ENCODE measurements at places on chromosomes 3 and 15.
A peak's percentile ranks its signal among the peaks of the same experiment; 100 is the strongest.

GRCh38 chr3:166013073-166013679 is 176.0 kb upstream of the BCHE start:
- DNase-seq = no peak

GRCh38 chr15:71050461-71050860 is 64.8 kb upstream of the THSD4 start:
- no peak for DNase-seq

GRCh38 chr15:74317820-74318375 is 49.5 kb downstream of the CYP11A1 start:
- no peak for DNase-seq

- DNase-seq = no peak
Observed at GRCh38 chr15:92677999-92678398, 22.4 kb upstream of the FAM174B start.

DNA sequence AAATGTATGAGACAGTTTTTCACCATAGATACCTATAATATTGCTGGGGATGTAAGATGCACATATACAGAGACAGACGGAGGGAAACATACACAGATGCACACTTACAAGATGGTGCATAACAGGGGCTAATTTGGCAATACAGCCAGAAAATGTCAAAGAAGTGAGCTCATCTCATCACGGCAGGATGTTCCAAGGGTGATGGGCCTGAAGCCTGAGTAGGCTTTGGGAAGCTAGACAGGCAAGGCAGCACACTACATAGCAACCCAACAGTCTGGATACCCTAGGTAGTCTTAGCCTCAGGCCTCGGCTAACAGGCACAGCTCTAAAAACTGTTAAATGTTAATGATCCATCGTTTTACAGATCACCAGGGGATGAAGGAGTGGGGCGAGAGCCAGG is 148.5 kb downstream of the OSBPL10 start:
- no peak for DNase-seq

DNA sequence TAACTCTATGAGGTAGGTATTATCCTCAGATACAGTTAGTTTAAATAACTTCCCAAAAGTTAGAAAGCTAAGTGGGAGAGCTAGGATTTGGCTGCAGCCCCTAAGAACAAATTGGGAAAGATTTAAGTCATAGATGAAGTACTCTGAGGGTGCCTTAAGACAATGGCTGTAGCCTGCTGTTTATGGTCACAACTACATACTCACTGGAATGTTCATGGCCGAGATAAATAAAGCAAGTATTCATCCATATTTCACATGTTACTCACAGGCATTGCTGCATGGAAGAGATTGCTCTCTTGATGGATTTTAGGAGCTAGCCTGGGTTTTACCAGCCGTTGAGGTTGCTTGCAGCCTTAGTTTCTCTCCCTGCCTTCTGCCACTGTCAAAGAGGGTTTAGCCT is 145.0 kb downstream of the CMSS1 start:
- no peak for DNase-seq

GRCh38 chr15:60353245-60353920 is 44.4 kb downstream of the ANXA2 start:
- no peak for DNase-seq

- no peak for DNase-seq
Observed at GRCh38 chr15:23686466-23687142, 501 bp downstream of the NDN start.

GRCh38 chr3:67011414-67012131 is 13.5 kb downstream of the KBTBD8 start:
- no peak for DNase-seq

GRCh38 chr3:32322311-32322710 is 69.3 kb upstream of the CMTM7 start:
- DNase-seq = no peak

DNA sequence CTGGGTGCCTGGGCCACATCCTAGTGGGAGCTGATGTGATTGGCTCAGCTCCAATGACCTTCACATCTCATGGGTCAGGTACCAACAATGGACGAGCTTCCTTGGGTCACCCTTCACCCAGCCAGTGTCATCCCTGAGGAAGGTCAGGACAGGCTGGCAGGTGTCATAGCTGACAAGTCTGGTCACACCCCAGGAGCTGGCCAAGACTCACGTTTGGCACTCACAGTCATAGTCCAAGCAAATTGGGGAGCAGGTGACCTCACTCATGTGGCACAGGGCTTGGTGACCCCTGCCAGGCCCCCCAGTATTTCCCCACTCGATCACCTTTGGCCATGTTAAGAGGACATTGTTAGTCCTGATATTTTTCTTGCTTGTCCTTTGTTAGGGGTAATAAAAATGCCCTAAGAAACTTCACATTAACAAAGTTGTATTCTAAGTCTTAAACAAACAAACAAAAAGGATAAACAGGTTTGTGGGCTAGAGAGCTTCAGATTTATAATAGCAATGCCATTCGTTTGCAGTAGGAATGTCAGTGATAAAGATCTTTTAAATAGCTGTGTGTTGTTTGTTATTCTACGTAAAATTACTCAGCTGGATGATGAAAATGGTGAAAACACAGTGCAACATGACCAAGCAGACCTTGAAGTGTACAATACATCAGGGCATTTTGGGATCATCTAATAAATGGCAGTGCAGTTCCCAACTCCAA is 79.5 kb upstream of the POMGNT2 start:
- no peak for DNase-seq

GRCh38 chr3:141385406-141386125 is 17.3 kb downstream of the ZBTB38 start:
- no peak for DNase-seq

GRCh38 chr3:137259089-137259488 is 301.3 kb downstream of the IL20RB start:
- no peak for DNase-seq

GRCh38 chr3:113501597-113501996 is 13.4 kb downstream of the SPICE1 start:
- no peak for DNase-seq

GRCh38 chr15:53625260-53625659 is 134.2 kb downstream of the WDR72 start:
- no peak for DNase-seq

DNA sequence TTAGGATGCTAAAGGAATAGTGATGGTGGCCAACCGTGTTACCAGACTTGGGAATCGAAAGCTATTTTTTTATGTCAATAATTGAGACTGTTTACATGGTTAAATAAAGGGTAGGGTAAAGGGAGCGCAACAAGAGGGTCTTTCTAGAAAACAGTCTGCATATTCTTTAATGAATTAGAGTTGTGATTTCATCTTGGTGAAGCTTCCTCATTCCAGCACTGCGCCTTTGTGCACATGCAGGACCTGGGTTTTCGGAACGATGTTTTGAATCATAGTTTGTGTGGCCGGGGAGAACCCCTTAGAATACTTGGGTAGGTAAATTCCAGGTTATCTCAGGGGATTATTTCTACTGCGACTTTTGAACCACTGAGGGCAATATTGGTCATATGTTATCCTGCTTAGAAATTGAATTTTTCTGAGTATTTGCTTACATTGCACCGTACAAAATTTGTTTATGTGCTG is 1.3 kb downstream of the PIK3CA start:
- DNase-seq = peak; percentile 31

DNA sequence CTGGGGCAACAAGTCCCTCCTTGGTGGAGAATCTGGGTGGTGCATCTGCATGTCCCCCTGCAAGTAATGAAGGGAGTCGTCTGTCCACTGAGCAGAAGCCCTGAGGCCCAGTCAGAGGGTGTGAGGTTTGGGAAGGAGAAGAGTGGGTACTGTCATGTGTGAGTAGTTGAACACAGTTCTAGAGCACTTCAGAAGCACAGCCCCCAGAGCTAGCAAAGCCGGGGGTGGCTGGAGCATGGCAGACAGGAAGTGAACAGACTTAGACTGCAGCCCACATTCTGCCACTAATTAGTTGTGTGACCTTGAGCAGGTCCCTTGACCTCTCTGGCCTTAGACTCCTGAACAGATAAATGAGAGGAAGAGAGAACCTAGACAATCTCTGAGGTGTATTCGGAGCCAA is 207.6 kb downstream of the UACA start:
- DNase-seq = no peak

DNA sequence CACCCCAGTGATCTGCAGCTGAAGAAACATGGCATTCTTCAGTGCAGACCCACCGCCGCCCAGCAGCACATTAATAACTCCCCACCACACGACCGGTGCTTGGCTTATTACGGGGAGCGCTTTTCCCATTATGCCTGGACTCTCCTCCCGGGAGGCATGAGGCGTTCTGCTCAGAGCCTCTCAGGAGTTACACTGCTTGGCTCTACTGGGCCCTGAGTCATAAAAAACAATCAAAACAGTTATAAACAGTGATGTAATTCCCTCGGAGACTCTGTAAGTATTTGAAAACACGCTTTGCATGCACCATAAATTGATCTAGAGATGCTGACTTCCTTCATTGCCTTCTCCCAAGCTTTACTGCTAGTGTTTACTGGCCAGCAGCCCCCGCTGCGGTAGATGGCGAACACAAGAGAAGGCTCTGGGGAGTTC is 77.1 kb upstream of the SNRPA1 start:
- no peak for DNase-seq

DNA sequence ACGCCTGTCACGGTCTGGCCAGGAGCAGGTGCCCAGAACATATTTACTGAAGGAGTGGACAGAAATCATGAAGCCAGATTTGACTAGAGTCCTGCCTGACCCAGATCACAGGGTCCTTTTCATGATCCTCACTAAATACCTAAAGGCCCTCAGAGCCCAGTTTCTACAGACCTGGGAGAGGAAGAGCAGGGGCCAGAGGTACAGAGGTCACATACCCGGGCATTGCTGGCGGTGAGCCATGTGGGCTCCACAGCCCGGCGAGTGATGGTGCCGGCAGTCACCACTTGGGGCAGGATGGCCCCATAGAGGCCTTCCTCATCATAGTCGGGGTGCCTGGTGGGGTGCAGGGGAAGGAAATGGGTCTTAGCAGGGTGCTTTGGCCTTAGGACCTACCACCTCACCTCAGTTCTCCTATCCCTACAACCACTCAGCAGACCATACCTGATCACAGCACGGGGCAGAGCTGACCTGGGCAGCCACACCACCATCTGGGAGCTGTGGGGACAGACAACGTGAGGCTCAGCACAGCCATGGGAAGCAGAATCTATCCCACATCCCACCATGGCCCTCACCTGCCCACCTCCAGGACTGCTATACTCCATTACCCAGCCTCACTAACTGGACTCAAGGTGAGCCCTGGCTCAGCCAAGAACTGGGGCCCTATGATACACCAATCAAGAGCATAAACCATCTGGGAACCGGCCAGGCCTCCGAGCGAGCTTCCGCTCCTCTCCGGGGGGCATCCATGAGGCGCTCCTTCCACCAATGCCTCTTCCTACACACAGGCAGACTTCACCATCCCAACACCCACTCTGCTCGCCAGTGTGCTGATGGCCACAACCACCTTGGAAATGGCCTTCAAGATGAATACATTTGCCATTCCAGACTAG is 12.9 kb downstream of the POLG start:
- no peak for DNase-seq

DNA sequence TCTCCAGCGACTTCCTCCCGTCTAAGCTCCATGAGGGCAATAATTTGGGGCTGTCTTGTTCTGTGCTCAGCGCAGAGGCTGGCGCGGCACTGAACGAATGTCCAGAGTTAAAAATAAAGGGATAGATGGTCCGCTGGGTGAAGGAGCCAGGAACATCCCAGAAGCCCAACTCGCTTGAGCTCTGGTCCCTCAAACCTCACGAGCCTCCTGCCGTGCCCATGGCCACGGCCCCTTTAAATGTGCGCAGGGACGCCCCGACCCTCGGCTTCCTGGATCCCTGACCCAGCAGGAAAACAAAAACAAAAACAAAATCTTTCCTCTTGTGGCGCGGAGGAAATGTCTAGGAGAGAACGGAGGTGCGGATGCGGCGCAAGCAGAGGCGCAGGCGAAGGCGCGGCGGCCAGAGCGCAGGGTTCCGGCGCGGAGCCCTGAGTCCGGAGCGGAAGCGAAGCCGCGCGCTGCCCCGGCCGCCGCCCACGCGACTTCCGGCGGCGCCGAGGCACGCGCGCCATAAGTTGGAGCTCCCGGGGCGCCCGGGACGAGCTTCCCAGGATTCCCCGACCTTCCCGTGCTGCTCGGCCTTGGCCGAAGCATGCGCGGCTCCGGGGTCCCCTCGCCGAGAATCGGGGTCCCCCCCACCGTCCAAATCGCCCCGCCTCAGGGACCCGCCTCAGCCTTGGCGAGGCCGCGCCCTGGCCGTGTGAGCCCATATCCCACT is 52.9 kb upstream of the WNT7A start:
- DNase-seq = no peak

DNA sequence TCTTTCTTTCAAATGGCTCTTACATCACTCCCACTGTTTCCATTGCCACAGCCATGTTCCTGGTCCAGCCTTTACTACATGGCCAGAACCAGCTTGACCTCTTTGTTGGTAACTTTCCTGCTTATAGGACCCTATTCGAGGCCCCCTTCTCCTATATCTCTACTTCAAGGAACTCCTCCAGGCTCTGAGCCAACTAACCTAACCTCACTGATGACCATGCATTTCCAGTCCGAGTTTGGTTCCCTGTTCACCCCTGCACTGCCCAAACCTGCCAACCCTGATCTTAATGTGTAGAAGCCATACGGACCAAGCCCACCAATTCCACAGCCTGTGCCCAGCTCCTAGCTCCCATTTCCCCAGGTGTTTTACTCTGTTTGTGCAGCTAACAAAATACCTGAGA is 38.4 kb upstream of the TIPARP start:
- no peak for DNase-seq

DNA sequence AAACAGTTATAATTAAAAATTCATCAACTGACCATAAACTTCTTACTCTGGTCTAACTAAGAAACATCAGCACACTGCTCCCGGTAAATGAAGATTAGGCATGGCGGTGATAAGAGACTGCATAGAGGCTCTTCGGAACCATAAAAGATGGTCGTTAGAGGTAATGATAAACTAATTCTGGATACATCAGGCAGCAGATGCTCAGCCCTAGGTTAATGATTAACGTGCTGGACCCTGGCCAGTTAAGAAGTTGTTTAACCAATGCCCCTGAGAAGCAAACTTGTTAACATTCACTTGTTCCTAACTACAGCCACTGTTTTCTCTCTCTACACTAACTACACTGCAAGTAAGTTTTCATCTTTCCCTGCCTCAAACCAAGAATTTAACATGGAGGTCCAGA is 111.5 kb downstream of the PDZRN3 start:
- DNase-seq = no peak

GRCh38 chr3:136856665-136857064 is 5.3 kb upstream of the NCK1 start:
- DNase-seq = no peak

DNA sequence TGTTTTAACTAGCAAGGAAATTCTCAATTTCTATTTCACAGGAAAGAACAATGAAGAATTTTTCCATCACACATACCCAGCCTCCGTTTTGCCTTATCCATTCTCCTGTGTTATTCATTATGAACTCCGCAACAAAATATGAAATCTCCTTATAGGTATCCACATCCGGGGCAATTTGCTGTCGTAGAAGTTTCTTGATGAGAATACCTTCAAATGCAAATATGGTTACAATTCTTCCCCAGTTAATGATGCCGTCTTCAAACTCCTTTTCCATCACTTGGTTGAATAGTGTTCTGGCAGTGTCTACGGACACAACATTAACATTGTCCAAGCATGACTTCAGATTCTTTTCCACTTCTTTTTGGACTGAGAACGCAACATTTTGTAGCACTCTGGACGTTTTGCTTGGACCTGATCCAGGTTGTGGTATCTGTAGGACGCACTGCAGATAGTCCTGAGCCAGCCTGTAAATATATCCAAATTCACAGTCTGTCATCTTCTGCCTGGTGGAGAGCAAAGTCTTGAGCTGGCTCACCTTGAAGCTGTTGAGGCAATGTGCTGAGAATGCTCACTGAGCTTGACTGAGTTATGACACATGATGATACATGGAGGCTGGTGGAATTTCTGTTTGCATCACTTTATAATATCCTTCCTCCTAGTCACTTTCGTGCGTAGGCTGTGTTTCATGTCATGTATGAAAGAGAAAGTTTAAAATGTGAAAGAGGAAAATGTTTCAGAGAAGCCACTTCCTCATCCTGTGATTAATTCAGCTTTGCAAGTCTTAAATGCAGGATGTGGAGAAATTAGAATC is at the start of gene BCL2A1:
BCL2A1 (minus strand) TSS at position 573 of the 811 bp plus-strand sequence; CDS start at position 496, 77 bp downstream.
- DNase-seq = peak; percentile 62

Data from stimulated activated CD4-positive, alpha-beta T cell treated with anti-CD3 and anti-CD28 coated beads, Interleukin-15, amount 100 ng/mL, for 48 hours (primary cell).